ENCODE measurements at places on chromosomes 13 and 19.

DNA sequence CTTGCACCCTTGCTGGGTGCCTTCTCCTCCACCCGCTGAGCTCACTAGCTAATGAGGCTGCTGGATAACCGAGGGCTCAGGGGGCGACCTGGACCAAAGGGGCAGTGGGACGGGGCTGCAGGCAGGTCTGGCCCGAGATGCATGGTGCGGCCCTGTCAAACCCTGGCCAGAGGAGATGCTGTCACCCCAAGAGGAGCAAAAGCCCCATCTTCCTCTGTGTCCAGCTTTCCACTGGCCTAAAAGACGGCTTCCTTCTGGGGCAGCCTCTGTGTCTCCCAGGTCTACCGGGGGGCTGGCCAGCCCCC is 261.8 kb downstream of the TBC1D4 start:
- no peak for DNase-seq

GRCh38 chr19:40592170-40592569 is 9.0 kb upstream of the LTBP4 start:
- peak; percentile 69 for DNase-seq

DNA sequence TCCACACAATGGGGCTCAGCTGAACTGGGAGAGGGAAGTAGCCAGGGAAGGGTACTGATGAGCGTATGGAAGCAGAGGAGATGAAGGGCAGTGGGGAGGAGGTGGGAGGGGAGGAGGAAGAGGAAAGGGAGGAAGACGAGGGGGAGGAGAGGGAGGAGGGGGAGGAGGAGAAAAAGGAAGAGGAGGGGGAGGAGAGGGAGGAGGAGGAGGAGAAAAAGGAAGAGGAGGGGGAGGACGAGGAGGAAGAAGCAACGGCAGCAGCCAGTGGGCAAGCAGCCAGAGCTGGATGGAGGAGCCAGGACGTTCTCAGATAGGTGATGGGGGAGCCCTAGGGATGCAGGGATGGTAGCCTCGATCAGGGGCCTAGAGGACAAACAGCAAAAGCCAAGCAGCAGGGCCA is 5.6 kb downstream of the CERS4 start:
- no peak for DNase-seq

- no peak for DNase-seq
Measured at GRCh38 chr13:109154966-109155761, 525.8 kb downstream of the MYO16 start.

DNA sequence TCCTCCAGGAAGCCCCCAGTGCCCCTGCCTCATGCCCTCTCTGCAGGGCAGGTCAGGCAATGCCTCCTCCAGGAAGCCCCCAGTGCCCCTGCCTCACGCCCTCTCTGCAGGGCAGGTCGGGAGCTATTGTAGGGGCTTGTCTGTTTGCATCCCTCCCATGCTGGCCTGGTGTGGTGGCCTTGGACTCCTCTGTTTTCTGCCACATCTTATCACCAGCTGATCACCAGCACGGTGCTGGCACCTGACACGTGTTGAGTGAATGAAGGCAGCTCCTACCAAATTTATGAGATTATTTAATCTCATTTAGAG is 51.5 kb upstream of the C13orf46 start:
- no peak for DNase-seq

- no peak for DNase-seq
Measured at GRCh38 chr13:27654059-27654458, 32.4 kb downstream of the POLR1D start.

GRCh38 chr19:3512562-3513228 is 6.6 kb downstream of the FZR1 start:
- DNase-seq, result no peak

DNA sequence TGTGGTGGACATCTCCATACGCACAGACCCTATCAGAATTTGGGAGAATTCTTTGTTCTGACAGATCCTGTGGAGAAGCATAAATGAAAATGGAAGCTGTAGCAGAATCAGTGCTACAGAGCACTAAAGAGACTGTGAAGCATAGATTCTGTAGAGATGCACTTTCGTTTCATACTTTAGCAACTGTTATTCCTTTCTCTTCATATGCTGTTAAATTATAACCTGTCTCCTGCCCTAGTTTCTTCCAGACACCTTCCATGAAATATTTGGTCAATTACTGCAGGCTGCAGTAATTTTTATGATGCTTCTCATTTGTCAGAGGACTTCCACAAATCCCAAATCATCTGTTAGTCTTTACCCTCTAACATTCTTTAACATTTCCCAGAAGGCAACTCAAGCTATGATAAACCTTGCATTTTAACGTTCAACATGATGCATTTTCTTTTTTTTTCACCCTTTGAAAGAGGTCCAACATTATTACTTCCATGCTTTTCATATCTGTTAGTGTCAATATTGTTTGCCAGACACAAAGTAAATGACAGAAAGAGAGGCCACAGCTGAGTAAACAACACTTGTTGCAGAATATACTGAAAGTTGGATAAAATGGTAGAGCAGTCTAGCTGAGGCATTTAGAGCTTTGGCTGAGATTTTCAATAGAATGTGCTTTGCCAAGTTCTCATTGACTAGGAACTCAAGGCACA is 412.7 kb downstream of the LMO7 start:
- no peak for DNase-seq

DNA sequence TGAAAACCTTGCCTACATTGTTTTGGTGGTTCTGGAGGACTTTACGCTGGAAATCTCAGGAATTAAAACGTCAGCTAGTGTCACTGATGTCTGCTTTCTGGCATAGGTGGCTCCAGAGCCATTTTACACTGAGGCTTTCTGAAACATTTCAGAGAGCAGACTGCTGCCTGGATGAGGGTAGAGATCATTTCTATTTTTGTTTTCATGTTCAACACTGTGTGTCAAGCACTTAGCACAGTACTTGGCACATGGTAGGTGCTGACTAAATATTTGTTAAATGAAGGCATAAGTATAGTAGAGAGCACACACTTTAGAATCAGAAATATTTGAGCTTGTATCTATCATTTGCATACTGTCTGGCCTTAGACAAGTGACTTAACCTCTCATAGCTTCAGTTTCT is 59.1 kb upstream of the FRY start:
- no peak for DNase-seq

DNA sequence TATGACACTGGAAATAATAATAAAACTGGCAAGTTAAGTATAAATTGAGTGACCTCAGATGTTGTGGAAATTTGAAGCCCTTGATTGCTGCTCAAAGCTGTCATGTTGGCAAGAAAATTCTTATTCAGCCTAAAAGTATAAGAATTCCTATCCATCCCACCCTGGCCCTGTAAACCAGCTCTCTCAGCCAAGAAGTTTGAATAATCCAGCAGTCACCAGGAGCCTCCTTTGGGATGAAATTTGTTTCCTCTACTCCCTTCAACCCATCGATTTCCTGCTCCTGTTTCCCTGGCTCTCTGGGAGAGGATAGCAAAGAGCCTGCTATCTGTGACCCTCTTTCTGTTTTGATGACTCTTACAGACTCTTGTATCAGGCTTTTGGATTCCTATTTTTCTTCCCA is 169.3 kb downstream of the LHFPL6 start:
- DNase-seq, result no peak

GRCh38 chr13:113209336-113209758 is at the start of gene CUL4A:
CUL4A (plus strand) TSS chr13:113209613; CDS start chr13:113209628, 15 bp downstream.
- DNase-seq, result peak; percentile 72

GRCh38 chr19:55464039-55464661 is 401 bp downstream of the C19orf85 start:
- DNase-seq, result no peak

- no peak for DNase-seq
Measured at GRCh38 chr13:110227864-110228643, 78.9 kb downstream of the COL4A1 start.

- DNase-seq, result no peak
Measured at GRCh38 chr13:102700088-102701031, 5.5 kb upstream of the METTL21C start.

DNA sequence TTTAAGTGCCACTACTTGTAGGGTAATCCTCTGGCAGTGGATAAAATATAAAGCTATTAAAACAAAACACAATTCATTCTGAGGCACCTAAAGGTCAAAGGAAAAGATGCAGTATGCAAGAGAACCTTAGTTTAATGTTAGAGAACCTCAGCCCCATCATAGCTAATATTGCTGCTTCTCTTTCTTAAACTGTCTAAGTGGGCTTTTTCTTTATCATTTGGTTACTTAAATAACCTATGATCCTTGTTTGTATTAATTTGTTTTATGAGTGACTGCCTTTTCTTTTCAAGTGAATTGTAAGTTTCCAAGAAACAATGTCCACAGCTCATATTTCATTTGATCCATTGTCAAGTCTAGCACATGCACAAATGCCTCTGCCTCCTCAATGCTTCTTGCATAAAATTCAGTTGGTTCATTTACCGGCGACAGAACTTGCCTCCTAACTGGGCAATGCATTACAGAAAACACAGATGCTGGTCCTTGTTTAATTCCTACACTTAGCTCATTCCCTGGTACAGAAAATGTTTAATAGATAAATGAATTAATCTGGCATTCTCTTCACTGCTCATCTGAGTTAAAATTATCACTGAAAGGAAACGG is 1049.8 kb downstream of the OLFM4 start:
- no peak for DNase-seq

DNA sequence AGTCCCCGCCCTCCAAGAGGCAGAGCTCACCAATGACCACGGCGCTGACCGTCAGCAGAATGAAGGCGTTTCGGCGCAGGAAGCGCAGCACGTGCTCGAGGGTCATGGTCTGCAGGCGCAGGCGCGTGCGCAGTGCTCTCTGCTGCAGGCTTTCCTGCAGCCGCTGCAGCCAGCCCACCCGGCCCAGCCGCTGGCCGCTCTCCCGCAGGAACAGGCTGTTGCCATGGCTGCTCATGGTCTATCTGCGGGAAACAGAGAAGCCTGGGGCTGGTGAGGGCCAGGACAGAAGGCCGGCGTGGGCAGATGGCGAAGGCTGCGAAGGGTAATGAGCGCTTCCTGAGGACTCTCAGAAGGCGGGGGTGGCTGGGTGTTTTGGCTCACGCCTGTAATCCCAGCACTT is 7.0 kb downstream of the SLC1A6 start:
- no peak for DNase-seq

- no peak for DNase-seq
Measured at GRCh38 chr13:27806744-27807387, 14.6 kb downstream of the GSX1 start.

DNA sequence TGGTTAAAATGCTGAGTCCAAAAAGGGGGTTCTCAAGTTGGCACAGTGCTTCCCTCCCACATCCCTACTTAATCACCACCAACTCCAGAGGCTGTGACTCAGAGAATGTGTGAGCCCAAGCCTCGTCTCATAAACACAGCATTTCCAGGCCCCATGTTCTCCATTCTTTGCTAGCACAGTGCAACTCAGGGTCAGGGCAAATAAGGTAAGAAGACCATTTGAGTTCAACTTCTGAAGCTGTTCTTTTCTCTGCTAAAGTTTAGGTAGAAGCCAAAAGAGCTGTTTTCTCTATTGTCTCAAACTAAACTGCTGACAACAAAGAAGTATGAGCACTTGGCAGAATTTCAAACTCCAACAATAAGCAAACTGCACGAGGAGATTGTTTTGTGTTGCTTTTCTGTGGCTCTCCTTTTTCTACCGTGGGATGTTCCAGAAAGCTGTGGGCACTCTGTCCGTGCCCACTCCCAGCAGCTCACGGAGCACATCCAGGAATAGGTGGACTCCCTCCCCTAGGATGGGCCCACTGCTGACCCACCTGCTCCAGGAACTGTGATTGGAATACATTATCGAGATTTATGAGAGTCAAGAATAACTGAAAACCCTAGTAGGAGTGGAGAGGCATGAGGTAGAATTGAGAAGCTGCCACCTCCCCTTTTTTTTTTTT is 494.3 kb downstream of the COG6 start:
- DNase-seq, result no peak

DNA sequence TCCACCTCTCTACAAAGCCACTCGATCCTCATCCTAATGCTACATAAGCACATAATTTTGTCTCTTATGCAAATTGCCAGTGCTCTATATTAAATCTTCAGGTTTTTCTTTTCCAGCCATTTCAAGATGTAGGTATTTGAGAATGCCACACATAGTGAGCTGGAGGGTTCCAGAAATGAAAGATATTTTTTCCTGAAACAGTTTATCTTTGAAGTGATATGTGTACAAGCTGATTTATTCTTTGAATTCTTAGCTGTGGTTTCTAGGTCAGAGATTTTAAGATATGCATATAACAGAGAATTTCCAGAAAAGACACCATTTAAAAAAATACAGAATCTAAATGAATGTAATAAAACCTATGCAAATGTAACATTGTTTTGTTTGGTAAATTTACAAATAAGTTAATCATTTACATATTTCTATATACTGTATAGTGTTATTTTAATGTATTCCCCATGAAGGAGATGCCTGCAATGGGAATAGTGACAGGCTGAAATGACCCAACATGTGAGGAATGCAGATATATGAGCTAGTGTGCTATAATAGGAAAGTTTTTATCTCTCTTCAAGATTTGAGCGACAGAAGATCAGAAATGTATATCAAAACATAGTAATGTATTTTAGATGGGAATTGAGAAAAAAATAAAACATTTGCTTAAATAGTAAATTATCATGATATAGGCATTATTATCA is 570.2 kb downstream of the SLITRK1 start:
- DNase-seq, result no peak

- DNase-seq, result no peak
Measured at GRCh38 chr13:43766725-43767124, 20.0 kb downstream of the ENOX1 start.

DNA sequence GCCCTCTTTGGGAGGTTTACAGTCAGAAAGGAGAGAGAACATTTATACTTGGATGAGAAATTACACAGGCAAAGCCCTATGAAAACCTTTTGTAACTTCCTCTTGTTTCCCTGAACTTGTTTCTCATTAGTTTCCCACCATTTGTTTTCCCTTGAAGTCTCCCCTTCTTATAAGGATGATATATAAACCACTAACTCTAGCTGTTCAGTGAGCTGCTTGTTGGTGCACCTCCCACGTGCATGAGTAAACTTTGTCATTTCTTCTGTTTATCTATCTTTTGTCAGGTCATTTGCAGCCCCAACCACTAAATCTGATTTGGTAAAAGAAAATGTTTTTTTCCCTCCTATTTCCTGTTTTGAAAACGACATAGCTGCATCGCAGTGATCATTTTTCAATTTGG is 919.9 kb downstream of the SLITRK1 start:
- DNase-seq, result no peak

GRCh38 chr19:14614099-14614412 is 31.2 kb downstream of the CLEC17A start:
- DNase-seq, result peak; percentile 40

- DNase-seq, result no peak
Measured at GRCh38 chr13:109272595-109273325, 513.6 kb downstream of the IRS2 start.

DNA sequence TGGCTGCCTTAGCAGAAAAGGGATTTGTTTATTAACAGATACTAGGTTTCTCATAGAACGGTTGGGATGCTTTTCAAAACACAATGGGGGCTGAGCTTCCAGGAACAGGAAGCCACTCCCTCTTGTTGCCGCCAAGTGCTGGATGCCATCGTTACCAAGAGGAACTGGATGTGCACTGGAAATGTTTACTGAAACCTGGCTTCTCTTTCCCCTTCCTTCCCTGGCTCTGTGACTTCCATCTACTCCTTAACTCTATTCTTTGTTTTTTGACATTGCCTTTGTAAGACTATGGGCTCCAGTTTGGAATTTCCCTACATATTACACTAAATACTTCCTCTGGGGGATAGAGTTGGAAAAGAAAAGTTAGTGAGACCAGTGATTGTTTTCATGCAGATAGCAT is 11.7 kb upstream of the KL start:
- no peak for DNase-seq

All from hematopoietic multipotent progenitor cell treated with erythropoietin and hydrocortisone succinate and interleukin-3 and kit ligand, for 8 days (in vitro differentiated cells).